ENCODE measurements at places on chromosomes 2 and 18.
A peak's percentile ranks its signal among the peaks of the same experiment; 100 is the strongest.

DNA sequence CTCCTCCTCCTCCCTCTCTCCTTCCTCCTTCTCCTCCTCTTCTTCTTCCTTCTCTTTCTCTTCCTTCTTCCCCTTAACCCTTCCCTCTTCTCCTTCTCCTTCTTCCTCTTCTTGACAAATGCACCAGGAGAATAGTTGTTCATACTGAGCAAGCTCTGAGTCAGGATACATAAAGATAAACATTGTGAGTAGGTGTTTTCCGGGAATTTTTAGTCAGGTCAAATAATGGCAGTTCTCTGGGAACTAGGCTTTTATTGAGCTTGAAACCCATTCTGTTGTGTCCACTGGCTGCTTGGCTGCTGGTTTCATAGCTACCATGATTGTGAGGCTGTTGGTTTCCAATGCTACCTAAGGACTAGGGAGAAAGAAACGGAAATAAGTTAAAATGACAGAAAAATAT is 1144.7 kb upstream of the DDX18 start:
- no peak for DNase-seq

DNA sequence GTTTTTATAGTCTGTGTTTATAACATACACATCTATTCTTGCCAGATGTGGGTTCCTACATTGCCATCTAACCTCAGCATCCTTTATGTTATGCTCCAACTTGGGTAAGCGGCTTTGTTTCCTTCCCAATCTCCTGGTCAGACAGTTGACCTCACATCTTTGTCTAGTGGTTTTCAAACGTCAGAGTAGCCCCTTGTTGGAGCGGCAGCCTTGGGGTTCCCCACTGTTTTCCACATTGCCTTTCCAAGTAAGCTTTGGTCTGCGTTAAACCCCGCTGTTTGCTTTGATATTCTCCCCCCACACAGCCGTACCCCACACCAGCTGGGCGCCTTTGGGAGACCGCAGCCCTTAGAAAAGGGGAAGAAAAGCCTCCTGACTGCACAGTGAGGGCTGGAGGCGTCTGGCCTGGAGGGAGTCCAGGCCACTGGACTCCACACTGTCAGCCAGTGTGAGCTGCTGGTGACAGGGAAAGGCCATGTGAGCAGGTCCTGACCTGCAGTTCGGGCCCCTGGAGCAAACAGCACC is 83.3 kb downstream of the MALT1 start:
- no peak for DNase-seq

DNA sequence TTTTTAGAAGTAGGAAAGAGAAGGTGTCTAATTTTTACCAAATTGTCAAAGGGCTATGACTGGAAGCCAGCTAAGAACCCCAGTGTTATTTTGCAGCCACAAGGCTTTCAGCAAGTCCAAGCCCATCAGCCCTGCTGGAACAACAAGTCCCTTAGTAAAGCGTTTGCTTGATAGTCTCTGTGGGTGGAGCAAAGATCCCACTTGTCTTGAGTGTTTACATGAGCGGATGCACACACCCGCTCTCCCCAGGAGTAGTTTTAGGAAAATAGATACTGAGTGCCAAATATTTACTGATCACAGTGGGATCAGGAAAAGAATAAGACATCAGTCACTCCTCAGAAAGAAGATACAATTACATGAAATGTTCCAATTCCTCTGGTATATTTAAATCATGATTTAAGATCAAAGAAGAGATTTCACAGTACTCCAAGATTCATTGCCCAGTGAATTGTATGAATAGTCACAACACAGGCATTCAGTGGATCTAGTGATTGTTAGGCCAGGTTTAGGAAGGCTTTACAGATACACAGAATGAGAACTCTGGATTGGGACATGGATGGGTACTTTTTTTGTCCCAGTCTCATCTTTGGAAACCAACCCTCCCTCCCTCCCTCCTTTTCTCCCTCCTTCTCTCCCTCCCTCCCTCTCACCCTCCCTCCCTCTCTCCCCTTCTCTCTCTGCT is 514.9 kb downstream of the PTPRM start:
- no peak for DNase-seq

DNA sequence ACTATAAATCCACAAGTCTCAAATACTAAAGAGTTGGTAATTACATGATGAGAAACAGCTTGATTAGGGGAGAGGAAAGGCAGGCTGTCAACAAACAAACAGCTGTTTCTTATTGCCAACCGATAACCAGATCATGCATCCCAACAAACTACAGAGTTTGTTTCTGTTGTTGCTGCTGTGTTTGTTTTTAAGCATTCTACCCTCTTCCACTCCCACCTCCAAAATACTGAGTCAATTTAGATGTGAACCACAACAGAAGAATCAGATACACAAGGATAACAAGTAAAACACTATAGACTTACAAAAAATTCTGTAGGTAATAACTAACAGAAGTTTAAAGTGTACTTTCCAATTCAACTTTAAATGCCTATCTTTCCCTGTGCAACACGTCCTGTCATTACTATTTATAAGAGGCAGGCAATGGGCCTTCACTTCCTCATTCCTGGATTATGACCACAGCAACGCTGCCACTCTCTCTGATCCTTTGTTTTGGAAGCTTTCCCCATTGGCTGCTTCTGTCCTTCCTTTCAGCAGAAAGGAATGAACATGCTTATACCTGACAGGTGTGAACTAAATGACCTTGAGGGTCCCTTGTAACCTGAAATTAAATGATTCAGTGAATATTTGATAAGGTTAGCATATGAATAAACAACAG is 152.0 kb downstream of the SRBD1 start:
- DNase-seq = no peak

- no peak for DNase-seq
These were observed 92.4 kb downstream of the CABLES1 start for GRCh38 chr18:23227726-23228070.

DNA sequence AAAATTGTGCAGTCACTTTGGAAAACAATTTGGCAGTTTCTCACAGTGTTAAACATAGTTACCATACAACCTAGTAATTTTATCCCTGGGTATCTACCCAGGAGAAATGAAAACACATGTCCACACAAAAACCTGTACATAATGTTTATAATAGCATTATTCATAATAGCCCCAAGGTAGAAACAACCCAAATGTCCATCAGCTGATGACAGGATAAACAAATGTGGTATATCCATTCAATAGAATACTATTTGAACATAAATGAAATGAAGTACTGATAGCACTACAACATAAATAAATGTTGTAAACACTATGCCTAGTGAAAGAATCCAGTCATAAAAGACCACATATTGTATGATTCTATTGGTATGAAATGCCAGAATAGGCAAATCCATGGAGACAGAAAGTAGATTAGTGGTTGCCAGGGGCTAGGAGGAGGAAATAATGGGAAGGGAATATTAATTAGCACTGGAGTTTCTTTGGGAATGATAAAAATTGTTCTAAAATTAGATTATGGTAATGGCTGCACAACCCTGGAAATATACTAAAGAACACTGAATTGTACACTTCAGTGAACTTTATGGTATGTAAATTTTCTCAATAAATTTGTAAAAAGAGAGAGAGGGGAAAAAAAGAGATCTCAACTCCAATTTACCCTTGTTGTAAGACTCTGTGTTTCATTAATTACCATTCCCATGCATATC is 20.8 kb upstream of the VIT start:
- DNase-seq = no peak

DNA sequence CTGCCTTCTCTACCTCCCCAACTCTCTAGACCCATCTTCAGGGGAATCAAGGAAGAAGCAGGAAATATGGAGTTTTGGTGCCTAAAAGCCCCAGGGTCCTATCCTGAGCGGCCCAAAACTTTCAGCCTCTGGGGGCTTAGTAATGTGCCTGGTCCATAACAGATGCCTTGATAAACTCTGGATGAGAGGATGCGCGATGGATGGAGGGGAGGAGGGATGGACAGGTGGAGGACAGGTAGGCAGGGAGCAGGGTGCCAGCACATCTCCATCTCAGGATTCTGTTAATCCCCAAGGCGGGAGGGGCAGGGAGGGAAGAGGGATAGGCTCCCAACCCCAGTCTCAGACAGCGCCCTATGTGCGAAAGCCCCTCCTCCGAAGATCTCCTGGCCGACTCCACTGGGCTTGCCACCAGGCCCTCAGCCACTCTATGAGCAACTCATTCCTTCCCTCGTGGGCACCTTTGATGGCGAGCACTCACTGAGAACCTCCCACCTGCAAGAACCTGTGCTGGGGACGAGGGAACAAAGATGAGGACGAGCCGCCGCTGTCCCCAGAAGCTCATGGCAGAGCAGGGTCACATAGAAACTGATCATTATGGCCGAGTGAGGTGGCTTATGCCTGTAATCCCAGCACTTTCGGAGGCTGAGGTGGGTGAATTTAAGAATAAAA is 23.1 kb downstream of the HS1BP3 start:
- DNase-seq = no peak

GRCh38 chr2:169658877-169659276 is 35.3 kb downstream of the CFAP210 start:
- DNase-seq = no peak

GRCh38 chr2:190596993-190597392 is 51.9 kb upstream of the NAB1 start:
- DNase-seq = no peak

- DNase-seq = no peak
These were observed 6.9 kb upstream of the SLC11A1 start for GRCh38 chr2:218375212-218375611.

DNA sequence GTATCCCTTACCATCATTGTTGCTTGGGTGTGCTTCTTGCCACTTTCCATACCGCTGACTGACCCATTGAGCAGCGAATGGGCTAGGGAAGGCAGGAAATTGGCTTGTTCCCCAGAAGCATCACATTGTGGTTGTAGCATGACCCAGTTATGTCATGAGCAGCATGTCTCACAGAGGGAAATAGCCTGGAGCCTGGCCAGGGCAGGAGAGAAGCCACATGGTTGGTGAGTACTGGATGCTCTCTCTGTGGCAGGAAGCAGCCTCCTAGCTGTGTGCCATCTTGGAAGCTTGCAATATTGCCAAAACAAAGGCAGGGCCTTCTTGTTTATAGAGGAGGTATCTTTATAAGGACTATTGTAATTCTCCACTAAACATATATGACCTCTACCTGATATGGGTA is 482.6 kb downstream of the PIK3C3 start:
- no peak for DNase-seq

- DNase-seq = no peak
These were observed 4.4 kb downstream of the HDLBP start for GRCh38 chr2:241310917-241311566.

- no peak for DNase-seq
These were observed 65.5 kb upstream of the CYP1B1 start for GRCh38 chr2:38141501-38141900.

DNA sequence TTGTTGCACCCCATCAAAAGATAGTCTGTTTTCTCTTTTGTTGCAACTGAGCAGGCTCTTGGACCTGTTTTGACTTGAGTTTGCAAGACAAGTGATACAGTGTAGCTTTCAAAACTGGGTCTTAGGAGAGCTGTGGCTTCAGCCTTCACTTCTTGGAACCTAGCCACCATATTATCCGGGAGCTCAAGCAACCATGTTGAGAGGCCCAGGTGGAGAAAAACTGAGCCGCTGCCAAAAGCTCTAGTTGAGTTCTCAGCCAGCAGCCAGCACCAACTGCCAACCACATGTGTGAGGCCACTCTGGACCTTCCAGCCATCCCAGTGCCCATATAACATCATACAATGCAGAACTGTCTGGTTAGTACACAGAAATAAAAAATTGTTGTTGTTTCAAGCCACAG is 5.4 kb downstream of the CACNB4 start:
- no peak for DNase-seq

DNA sequence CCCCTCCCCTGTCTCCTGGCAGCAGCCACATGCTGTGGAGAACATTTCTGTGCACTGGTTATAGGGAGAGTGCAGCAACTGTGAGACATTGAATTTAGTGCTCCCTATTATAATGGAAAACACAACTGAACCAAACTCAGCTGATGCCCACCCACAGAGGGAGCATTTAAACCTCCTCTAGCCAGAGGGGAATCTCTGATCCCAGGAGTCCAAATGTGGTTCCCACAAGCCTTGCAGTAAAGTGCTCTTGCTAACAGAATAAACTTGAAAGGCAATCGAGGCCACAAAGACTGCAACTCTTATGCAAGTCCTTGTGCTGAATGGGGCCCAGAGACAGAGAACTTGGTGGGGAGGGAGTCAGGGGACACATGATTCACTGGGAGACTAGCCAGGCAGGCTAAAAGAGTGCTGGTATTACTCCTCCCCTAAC is 638.8 kb upstream of the VRK2 start:
- DNase-seq = peak; percentile 0
